Esophagus squamous epithelium (tissue), 5 donors: ENCODE measurements at places on chromosomes 11 and 22.

DNA sequence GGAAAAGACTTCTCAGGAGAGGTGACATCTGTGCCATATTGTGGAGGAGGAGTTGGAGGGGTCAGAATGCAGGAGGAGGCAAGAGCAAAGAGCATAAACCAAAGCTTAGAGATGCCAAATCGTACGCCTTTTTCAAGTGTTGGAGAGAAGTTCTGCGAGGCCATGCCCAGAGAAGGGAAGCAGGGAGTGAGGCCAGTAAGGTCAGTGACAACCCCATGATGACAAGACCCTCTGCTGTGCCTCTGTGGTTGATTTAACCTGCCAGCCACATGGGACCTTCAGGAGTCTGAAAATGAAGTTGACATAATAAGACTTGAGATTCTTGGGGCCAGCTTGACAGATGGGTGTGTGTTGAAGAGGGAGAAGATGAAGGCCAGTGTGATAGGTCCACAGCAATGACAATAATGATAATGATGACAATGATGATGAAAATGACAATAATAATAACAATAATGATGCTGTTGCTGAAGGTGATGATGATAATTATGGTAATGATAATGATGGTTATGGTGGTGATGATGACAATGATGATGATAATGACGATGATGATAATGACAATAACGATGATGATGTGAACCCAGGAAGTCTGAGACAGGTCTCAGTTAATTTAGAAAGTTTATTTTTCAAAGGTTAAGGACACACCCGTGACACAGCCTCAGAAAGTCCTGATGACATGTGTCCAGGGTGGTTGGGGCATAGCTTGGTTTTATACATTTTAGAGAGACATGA, 152.6 kb upstream of the B3GAT1 start:
- DNase-seq, result no peak

DNA sequence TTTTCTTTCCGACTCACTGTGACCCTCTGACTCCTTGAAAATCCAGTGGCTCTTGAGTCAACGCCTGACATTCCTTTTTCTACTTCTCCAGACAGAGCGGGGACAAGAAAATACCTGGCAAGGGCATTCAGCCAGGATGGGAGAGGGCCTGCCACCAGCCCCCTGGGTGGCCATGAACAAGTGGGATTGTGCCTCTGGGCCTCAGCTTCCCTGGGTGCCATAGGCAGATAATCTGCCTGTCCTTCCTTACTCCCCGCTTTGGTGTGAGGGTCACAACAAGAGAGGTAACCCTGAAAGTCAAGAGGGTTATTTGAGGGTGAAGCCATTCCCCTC, 613.9 kb upstream of the CADM1 start:
- no peak for DNase-seq

DNA sequence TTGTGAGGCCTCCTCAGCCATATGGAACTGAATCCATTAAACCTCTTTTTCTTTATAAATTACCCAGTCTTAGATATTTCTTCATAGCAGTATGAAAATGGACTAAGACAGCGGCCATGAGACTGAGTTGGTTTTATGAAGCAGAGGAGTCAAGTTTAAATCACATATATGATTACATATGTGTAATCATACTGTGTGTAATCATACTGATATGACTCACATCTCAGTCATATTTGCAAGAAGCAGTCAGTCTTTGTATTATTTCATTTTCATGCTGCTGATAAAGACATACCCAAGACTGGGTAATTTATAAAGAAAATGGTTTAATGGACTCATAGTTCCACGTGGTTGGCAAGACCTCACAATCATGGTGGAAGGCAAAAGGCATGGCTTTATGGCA, 89.8 kb downstream of the SYT9 start:
- no peak for DNase-seq

DNA sequence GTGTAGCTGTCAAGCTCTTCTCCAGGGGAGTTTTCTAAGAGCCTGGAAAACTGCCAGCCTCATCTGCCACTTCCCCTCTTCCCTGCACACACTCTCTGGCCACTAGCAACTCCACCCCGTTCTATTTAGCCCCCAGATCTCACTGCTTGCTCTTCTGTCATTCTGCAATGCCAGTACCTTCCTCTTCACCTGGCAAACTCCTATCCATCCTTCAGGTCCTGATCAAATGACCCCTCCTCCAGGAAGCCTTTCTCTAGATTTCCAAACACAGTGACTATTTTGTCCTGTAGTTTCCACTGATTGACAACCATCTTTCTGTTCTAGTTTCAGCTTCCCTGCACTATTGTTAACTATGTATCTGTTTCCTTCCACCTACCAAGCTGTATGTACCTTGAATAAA, 437.7 kb downstream of the SOX6 start:
- no peak for DNase-seq

DNA sequence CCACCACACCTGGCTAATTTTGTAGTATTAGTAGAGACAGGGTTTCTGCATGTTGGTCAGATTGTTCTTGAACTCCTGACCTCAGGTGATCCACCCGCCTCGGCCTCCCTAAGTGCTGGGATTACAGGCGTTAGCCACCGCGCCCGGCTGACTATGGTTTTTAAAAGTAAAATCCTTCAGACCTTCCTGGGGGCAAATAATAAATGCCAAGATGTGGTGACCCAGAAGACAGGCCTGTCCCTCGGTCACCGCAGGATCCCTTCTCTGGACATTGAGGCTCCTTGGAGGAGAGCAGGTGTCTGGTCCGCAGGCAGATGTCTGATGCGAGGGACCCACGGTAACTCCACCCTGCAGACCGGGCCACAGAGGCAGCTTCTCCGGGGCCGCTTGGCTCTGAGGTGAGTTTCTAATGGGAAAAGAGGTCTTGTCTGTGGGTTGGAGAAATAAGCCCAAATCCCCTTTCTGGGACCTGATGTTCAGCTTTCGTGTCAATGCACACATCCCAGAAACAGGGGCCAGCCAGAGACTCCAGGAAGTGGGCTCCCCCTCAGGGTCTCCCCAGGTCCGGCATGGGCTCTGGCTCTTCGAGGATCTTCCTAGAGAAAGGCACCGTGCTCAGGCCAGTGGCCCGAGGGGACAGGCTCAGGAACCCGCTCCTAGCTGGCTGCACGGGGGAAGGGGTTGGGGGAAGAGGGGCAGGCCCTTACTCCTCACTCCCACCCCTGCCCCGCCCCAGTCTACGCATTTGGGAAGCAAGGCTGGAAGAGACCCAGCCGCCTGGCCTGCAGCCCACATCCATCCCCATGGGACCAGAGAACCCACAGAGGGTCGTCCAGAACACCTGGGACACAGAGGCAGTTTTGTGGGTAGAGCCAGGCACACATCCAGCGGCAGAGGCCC, 100.6 kb downstream of the WNT7B start:
- no peak for DNase-seq

DNA sequence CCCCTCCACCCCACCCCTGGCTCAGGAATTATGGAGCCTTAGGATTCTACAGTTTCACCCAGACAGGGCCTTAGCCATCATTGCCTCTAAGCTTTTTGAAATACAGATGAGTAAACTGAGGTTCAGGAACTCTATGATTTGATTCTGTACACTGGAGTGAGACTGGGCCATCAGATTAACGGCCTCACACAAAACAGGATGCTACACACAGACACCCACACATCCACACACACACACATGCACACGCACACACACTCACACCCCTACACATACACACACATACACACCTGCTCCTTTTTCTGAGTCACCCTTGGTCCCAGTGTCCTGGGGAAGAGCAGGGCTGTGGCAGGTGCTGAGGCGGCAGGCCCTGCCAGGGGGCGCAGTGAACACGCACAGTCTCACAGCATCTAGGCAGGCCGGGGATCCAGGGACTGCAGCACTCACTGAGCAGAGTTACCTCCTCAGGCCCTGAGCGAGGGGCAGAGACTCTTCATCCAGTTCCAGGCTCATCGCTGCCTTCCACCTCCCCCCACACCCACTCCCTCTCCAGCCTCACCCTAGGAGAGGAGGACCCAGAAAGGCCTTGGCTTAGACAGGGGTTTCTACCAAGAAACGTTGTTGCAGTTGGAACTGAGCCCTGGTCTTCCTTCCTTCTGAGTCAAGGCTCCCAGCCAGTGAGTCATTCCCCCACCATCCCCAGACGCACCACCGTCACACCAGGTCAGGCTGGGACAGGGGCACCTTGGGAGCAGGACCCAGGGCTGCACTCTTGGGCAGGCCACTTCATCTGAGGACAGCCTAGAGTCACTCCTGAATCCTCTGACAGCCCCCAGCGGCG, 89.8 kb upstream of the PARVA start:
- no peak for DNase-seq

DNA sequence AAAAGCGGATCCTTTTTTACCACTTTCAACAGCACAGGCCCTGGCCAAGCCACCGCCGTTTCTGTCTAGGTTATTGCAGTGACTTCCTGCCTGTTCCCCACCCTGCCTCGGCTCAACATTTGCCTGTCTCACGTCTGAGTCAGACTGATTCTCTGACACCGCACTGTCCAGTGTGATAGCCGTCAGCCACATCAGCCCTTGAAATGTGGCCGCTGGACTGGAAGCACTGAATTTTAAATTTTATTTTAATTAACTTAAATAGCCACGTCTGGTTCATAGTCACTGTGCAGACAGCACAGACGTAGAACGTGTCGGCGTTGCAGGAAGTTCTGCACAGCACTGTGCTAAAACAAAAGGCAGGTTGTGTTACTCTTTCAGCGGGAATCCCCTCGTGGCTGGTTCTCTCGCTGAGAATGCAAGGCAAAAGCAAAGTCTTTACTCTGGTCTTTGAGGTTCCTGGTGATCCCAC, 56.3 kb upstream of the ADSL start:
- DNase-seq, result peak; percentile 8

DNA sequence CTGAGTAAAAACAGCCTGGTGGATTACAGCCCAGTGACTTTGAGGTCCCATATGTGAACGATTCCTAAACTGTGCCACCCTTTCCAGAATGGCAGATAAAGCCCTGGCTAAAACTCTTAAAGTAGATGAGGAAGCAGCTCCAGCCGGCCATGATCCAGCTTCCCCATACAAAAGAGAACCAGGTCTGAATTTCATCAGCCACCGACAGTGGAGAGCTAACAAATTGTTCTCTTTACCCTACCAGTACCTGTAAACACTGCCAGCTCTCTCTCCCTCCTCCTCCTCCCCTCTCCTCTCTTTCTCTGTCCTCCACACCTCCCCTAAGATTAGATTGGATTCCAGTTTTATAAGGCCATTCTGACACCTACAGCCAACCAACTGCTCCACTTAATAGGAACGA, 176.9 kb downstream of the DSCAML1 start:
- DNase-seq, result no peak

GRCh38 chr11:70641369-70641768, 243.0 kb downstream of the CTTN start:
- DNase-seq, result no peak

- no peak for DNase-seq
Measured at GRCh38 chr11:135008001-135008405, 596.0 kb upstream of the B3GAT1 start.
